ENCODE measurements at places on chromosomes 12 and 14.

- DNase-seq, result no peak
These were observed 257.0 kb downstream of the ADGRD1 start for GRCh38 chr12:131210506-131211339.

GRCh38 chr12:62459976-62460375 is 6.7 kb upstream of the MON2 start:
- no peak for DNase-seq

DNA sequence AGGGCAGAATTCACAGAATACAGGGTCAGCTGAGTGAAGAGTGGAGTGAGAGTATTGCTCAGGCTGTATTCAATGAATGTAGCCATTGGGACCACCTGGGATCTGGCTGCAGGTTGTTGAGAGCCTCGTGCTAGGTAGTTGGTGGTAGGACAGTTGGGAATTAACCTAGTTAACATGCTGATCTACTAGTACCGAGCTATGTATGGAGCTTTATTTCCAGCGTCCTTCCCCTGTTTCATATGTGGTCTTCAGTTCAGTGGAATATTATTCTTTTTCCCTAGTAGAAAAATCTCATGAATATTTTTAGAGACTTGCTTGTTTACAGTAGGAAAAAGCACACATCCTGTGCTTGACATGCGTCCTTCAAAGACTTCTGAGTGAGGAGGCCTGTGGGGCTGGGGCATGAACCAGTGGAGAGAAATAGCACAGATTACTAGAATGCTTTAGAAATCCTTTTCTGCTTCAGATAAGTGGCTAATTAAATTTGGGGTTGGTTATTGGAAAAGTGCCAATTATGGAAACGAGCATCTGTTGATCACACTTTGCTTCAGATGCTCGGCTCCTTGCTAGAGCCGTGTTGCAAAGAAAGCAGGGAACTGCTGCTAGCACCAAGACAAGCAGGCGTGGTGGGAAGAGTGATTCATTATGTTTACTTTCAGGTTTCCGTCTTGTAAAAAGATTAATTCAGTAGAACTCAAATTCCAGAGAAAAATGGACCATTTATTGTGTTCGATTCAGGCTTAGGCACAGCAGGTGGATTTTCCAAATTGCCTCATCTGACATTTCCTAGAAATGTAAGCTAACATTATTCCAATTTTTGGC is 53.6 kb downstream of the ARF6 start:
- DNase-seq, result peak; percentile 95

- no peak for DNase-seq
These were observed 68.8 kb upstream of the CAND1 start for GRCh38 chr12:67200386-67200785.

- no peak for DNase-seq
These were observed 48.5 kb downstream of the PHLDA1 start for GRCh38 chr12:75982979-75983660.

DNA sequence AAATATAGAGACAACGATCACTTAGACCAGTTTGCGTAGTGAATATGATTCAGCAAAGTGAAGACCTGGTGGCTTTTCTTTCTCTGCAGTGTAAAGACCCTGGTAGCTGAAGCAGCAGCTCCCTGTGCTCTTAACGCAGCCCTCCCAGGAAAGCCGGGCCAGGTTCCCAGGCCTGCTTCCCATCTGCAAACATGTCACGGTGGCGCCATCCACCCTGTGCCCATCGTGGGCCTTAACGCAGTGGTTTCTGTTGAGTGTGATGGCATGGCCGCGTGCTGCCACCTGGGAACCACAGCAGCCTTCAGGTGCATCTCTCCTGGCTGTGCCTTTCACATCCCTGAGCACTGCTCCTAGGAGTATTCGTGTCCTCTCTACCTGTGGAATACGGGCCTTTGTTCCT is 71.5 kb downstream of the WDR20 start:
- DNase-seq, result no peak

- no peak for DNase-seq
These were observed 594 bp upstream of the VCPKMT start for GRCh38 chr14:50116966-50117365.

DNA sequence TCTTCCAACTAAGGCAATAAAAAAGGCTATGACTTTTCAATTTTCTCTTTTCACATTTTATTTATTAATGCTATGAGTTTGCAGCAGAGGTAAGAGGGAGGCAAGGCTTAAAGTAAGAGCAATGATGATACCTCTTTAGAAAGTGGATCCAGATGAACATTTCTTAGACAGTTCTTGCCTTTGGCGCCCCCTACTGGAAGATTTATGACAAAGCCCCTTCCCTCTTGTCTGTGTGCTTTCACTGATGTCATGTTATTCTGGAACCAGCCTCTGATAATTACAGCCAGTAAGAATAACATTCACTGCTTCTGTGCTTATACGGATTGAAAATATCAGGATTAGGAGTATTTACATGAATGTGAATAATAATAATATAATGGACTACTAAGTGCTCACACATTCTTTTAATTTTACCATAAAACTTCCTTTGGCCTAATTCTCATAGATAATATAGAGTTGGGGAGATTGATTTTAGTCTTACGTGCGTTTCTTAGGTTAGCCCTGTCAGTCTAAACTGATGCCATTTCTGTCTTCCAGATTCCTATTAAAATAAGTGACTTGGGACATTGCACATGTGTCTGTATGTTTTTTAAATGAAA is 1929.9 kb upstream of the SEL1L start:
- peak; percentile 69 for DNase-seq

DNA sequence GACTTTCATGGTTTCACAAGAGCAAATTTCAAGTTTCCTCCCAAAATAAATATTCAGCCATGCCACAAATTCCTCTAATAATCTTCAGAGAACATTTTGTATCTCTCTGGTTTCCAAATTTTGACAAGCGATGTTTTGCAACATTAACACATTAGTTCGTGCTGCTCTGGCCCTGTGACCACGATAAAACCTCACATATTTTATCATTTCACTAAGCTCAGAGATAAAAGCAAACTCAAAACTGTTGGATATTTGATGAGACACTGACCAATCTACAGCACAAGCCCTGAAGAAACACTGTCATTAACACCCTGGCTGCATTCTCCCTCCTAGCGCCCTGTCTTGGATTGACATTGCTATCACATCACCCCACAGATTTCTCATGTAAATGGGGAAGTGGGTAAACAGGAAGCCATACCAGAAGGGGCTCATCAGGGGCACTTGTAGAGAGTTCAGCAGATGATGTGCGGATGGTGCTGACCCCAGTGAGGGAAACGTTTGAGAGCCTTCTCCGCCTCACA is 264.3 kb downstream of the PRKD1 start:
- peak; percentile 67 for DNase-seq

DNA sequence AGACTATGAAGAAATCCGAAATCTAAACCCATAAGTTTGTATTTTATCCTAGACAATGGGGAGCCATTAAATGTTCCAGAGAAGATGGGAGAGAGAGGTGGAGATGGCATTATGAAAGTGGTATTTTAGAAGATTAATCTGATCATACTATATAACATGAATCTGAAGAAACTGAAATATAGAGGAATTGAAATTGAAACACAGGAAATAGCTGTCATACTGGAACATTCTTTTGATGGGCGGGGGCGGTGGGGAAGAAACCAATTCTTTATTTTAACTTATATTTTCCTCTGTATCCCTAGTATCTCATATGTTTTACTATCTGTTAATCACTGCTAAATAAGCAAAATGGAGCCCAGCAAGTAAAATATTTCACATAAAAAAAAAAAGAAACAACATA is 27.0 kb upstream of the FOXN3 start:
- DNase-seq, result peak; percentile 63

DNA sequence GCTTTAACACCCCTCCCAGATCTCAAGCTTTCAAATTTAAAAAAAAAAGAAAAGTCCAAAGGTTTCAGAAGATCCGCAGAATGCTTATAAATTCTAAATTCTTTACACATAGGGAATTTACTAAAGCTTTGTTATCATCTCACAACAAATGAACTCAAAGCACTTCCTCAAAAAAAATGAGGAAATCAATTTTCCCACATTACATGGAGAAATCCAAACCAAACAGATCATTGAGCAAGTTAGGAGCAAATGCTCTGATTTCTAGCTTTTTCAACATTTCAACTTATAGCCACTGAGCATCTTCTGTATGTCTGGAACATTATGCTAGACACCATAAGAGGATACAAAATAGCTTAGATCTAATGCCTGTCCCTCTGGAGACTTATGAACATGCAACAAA is 161.0 kb downstream of the CEP128 start:
- no peak for DNase-seq

DNA sequence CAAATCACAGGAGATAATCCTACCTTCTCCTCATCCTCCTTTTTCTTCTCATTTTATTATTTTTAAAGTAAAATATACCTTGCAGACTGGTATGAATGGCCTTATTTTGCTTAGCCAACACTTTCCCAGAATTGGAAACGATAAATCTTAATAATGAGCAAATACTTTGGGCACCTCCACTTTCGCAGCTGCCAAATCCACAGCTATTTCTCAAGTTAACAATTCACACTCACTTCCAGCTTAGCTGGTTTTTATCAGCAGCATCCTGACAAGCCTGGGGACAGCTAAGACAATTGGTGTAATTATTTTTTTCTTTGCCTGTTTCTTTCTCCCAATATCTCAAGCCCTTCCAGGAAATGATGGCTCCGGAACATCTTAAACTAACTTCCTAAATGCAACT is 867.5 kb upstream of the TMEM132C start:
- DNase-seq, result no peak

GRCh38 chr14:64868379-64868778 is 11.3 kb downstream of the SPTB start:
- no peak for DNase-seq

Data from iris pigment epithelial cell (primary cell).